ENCODE measurements at places on chromosomes 13 and 19. TPM values are rescaled to one million over a fixed set of nuclear protein-coding genes. Genes with fewer than 3 reads are reported as not detected.

DNA sequence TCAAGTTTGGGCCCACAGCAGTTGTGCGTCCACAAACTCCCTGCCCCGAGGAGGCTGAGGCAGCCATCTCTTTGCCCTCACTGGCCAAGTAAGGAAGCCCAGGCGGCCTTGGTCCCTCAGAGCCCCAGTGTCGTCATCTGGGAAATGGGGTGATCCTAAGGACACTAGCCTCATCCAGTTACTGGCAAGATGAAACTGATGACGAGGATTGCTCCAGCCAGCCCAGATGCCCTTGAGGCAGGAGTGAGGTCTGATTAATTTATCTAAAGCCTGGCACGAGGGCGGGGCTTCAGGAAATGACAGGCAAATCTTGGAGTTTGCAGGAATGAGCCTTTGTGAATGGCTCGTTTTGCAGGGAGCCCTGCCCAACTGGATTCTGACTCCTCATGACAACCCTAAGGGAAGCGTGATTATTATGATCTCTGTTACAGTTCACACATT is 5.6 kb downstream of the LIPE start:
- no peak for DNase-seq

DNA sequence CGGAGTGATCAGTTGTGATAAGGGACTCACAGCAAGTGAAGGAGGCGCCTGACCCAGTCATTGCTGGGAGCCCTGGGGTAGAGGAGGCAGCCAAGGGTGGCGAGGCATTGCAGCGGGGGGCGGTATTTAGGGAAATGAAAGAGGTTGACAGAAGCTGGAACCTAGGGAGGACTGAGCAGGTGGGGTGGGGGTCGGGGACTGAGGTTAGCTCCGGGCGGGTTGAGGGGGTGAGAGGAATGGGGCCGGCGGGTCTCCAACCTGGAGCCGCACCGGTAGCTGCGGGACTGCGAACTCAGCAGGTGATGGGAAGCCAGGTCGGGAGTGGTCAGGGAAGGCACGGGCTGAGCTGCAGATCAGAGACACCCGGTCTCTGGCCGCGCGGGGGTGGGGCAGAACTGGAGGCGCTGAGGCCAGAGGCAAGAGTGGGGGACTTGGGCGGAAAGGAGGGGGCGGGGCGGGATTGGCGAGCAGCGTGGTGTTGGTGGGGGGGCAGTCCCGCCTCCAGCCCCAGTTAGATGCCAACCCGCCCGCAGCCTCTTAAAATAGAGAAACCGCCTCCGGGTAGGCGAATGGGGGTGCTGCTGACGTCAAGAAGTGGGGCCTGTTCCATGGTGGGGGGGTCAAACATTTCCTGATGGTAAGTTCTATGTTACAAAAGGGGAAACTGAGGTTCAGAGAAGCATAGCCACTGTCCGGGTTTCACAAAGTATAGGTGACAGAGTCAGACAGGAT is 1.5 kb downstream of the MAST3 start:
- DNase-seq = peak; percentile 43

DNA sequence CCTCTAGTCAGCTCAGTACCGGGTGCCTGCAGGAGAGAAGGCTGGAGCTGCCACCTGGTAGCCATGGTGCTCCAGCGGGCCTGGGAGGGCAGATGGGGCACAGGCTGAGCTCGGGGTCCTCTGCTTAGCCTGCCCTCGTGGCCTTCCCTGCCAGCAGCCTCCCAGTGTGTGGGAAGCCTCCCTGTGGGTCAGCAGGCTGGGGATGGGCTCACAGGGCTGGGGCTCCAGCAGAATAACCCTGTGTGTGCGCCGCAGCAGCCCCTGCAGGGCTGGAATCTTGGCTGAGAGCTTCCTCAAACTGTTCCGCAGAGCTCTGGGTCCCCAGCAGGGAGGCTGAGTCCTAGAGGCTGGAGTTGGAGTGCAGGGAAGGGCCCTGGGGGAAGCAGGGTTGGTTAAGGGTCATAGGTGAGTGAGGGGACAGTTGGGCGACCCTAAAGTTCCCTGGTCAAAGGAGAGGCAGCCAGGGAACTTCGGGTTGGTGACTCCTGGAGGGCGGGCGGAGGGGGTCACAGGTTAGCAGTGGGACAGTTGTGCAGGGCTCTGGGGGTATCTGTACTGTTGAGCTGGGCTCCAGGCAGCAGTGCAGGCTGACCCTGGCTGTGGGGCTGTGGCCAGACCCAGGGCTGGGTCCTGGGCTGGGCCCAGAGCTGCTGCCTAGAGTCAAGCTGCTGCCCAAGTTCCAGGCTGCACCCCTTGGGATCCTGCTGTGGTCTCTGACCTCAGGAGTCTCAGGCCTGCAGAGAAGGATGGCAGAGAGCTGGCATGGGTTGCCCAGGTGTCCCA is 14.0 kb downstream of the ARHGAP33 start:
- no peak for DNase-seq

- no peak for DNase-seq
Observed at GRCh38 chr13:78103936-78104335, 185.3 kb upstream of the EDNRB start.

- no peak for DNase-seq
Observed at GRCh38 chr13:46896341-46897137, at the start of gene HTR2A. TSS of gene HTR2A (minus strand) at chr13:46897053. CDS start at chr13:46895906, 1,147 bp downstream.

The KCNN1 gene
- total RNA-seq = 16.3 TPM

- no peak for DNase-seq
Observed at GRCh38 chr19:47813995-47814328, 7.8 kb upstream of the CRX start.

GRCh38 chr13:90154311-90154960 is 1193.1 kb upstream of the MIR17HG start:
- DNase-seq = no peak

DNA sequence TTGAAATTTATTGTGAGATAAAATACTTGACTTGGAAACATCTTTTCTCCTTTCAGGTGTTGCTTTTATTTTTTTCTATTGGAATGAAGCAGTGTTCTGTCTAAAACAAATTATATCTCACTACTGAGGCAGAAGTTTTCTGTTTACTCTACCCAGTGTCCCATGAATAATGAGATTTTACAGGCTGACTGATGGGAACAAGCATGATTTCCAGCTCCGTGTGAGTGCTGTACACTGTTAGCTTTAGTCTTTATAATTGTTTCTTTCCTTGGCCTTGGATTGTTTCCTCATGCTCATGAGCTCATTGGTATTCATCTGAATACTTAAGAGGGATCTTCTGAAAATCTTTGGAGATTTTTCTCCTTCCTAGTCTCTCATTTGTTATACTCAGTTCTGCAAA is 2049.5 kb upstream of the PRR20A start:
- no peak for DNase-seq

DNA sequence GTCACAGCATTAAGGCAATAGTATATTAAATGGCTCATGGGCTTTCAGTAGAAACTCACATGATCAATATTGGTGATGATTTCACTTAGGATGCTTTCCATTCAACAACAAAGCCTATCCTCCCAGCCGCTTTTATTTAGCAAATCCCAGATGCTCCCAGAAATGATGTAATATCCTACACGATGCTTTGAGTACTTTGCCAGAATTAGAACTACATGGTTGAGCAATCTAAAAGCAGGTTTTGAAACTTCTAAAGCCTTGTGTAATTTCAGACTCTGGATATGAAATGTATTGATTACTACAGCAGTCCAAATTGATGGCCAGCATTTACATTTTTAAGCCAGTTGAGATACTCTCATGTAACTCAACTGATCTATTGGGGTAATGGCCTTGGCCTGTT is 13.6 kb downstream of the DLEU7 start:
- DNase-seq = no peak

GRCh38 chr13:76164290-76164689 is 528.2 kb downstream of the LMO7 start:
- DNase-seq = no peak

DNA sequence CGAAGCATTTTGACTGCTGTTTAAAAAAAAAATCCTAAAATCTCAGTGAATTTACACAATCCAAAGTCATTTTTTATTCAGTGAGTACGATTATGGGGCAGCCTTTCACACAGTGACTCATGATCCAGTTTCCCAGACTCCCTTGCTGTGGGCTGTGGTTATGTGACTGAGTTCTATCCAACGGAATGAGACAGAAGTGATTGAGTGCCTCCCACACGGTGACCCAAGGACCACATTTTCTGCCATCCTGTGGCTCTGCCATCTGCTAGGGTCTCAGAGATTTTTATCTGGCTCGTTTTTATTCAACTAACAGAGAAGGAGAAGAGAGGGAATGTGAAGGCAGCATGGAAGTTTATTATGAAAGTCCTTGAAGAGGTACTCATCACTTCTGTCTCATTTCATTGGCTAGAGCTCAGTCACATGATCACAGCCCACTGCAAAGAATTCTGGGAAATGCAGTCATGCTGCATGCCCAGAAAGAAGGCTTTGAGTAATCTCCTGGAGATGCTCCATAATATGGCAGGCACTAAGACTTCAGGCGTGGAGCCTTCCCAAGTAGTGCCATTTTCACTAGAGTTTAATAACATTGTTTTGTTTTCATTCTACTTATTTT is 999.4 kb downstream of the UQCRFS1 start:
- DNase-seq = no peak

The ANGPTL8 gene
- not detected for total RNA-seq

DNA sequence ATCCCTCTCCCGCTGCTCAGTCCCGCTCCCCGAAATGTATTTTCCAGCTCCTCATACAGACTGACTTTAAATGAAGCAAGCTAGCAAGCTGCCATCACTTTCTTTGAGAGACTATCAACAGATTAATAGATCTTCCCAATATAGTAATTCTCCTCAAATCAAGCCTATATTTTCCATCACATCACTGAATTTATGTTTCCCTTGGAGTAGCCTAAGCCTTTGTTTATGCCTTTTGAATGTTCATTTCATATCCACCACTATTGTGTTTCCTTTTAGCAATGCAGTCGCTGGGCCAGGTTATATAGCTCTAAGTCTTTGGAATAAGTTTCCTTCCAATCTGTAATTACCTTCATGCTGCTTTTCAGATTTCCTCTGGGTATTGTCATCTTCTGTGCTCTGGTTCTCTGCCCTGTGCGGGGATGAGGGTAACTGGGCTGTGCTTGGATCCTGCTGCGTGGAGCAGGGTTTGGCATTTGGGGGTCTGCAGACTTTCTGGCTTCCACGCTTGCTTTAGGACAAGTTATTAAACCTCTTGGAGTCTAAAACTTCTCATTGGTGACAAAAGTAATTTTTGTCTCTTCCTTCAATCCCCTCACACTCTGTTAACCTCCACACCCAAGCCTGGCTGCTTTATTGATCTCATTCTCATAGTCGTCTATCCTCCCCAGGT is 256.9 kb downstream of the DLEU7 start:
- no peak for DNase-seq

All from frontal cortex (tissue), 4 donors.